ENCODE measurements at places on chromosomes 6 and 20.
A peak's percentile ranks its signal among the peaks of the same experiment; 100 is the strongest.

- no peak for DNase-seq
Measured at GRCh38 chr20:33897313-33897912, 86.3 kb downstream of the CHMP4B start.

DNA sequence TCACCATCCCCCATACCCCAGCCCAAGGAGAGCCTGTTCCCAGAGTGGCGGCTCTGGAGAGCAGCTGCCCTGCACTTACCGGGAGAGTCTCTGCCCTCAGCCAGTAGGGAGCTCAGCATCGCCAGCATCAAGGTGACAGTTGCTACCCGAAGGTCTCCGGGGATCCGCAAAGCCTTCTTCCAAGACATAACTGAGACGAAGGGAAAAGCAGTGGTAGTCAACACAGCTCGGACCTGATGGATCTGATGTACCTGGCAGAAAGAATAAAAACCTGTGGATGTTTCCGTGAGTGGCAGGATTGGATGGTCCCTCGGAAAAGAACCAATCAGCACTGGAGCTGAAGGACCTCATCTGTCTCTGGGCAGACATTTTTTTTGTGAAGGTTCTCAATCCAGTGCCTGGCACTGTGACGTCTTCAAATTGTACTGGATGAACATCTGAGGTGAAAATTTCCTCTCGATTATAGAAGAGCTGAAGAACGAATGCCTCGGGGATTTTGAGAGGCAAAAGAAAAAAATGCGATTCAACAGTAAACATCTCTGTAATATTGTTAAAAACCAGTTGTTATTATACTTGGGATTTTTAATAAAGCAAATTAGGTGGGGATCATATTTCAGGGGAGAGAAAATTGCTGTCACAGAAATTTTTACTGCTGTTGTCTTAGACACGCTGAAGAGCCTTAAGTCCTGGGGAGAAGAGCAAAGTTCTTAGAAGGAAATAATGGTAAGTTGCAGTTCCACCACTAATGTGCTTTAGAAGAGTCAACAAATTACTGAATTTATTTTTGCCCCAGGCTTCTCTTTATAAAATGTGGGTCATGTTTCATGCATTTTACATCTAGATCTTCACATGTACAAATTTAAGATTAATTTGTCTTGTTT is at the start of gene HLA-DQB1:
HLA-DQB1 (minus strand) TSS at position 238 of the 881 bp plus-strand sequence; CDS start at position 188, 50 bp downstream.
- peak; percentile 54 for DNase-seq

GRCh38 chr20:47821481-47822100 is 36.3 kb upstream of the SULF2 start:
- no peak for DNase-seq

- no peak for DNase-seq
Measured at GRCh38 chr6:94095961-94096360, 676.6 kb upstream of the EPHA7 start.

GRCh38 chr20:325889-326644 is 715 bp downstream of the SOX12 start:
- peak; percentile 91 for DNase-seq

Measured in posterior cingulate gyrus (tissue), 11 donors.